Activated CD8-positive, alpha-beta memory T cell treated with anti-CD3 and anti-CD28 coated beads for 4 hours (primary cell): ENCODE measurements at places on chromosomes 4 and X.

DNA sequence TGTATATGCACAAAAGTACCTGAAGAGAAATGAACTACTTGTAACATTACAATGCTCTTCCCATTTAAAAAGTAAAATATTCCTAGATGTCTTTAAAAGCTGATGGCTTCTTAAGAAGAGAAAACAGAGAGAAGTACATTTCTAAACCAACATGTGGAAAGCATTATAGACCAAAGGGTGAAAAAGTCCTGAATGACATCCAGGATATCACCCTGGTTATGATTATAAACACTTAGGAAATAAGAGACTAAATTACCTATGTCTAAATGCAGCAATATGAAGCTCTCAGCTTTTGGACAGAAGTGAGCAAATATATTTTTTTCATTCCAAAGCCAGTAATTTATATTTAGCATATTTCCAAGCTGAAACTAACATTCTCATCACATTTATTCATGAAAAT lies 21.7 kb upstream of the EGFL6 start:
- no peak for DNase-seq

DNA sequence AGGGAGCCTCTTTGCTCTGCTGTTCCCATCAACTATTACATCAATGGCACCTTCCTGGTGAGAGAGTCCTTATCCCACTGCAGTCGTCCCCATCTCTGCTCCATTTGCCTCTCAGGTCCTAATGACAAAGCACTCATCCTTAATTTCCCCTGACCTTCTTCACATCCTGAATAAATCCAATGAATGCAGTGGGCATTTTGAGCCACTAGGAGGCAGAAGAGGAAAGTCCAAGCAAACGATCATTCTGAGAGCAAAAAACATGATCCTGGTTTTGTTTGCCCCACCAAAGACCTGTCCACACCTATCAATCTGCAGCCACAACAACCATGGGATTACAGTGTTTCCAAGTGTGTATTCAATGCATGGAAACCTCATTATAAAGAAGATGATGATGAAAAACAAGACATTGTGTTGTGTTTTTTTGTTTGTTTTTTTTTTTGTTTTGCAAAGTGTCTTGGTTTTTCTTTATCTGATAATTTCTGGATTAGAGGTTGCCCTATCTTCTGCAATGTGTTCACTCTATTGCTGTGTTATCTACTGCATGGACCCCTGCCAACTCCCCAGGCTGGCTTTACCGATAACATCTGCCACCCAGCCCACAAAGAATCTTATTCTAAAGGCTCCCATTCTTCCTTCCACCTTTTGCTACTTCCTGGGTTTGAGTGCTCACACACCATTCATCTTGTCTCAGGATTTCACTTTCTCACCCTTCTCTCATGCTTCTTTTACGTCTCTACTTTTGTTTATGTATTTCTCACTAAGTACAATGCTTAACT lies 207.2 kb downstream of the NLGN4X start:
- no peak for DNase-seq

GRCh38 chrX:5650904-5651303 lies 577.8 kb downstream of the NLGN4X start:
- no peak for DNase-seq

DNA sequence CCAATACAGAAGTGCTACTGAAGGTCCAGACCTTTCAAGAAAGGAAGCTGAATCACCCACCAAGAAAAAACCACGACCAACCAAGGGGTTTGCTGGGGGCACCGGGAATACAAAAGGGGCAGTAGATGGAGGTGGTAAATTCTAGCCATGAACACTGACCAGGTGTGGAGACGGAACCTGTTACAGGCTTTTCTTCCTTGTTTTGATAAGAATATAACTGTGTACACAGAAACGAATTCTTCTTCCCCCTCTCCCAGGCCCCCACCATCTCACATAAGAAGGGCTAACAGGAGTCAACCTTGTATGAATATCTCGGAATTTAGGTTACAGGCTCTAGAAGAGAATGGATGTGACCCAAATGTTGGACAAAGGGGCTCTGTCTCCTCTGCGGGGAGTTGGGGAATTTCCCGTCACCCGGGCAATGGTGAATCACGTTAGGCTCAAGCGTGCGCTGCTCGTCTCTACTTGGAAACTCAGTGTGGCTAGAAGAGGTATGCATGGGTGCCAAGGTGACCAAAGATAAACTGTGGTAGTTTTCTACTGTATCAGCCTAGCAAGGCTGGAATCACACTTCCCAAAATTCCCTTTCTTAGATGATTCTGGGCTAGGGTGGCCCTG lies 87.0 kb downstream of the AFAP1 start:
- DNase-seq: no peak

DNA sequence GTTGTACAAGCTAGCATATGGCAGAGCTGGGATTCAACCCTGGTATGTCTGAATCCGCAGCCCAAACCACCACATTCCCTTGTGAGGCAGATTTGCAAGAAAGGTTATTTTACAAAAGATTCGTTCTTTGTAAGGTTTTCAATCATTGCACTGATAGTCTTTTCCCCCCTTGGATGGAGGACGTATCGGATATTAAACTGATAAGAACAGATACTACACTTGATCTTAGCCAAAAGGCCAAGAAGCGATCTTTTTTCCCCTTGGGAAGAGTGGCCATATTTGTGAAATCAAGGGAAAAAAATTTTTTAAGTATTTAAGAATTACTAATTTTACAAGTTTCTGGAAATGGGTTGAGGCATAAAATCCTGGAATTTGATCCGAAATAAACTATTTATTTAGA lies 34.4 kb upstream of the MSMO1 start:
- DNase-seq: no peak

DNA sequence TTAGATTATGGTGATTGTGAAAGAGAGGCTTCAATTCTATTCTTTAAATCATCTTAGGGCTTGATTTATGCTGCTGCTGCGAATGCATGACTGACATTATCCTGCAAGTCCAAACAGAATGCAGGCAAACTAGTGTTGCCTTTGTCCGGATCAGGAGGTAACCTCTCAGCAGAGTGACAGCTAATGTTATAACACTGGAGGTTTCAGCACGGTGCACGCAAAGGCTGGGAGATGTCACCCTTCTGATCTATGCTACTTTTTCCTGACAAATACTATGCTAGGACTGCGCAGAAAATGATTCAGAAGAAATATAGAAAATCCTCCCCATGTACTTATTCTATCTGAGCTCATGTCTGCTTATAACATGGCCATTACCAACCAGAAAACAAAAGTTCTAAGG lies 48.2 kb downstream of the ANOS1 start:
- DNase-seq: no peak

DNA sequence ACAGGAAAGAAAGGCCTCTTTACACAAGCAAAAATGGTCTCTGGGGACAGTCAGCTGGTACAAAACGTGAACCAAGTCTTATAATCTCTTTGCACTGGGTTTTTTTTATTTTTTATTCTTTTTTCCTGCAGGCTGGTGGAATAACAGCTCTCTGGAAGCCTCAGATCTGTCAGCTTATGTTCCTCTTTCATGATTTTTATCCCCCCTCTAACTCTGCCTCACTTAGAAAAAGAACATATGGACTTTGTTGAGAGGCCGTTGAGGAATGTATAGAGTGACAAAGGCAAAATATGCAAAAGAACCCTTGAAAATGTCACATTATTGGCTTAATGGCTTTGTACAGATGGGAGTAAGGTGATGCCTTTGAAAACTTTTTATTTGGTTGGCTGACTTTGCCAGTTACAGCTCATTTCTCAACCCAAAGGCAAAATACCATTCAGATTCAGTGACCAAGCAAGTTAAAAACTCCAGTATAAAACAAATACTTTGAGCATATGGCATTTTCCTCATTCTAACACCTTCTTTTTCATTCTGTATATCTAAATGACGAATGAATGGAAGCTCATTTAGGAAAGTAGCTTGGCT lies 111.1 kb downstream of the RNF150 start:
- DNase-seq: no peak
